ENCODE measurements at places on chromosomes 16 and 17. TPM values are rescaled to one million over a fixed set of nuclear protein-coding genes. Genes with fewer than 3 reads are reported as not detected.

DNA sequence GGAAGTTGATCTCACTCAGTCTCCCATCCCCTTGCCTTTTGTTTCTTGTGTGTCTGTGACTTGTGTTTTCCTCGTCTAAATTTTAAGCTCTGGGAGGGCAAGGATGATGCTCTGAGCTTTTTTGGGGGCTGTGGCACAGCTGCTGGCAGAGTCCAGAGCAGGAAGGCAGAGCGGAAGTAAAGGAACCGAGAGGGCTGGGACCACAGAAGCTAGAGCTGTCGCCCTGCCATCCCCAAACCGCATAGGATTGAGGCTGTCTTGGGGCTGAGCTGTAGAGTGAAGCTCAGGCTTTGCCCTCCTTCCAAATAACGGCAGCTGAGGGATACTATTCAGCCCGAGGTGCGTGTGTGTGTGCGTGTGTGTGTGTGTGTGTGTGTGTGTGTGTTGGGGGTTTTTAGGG lies 3.8 kb upstream of the DNAH2 start:
- DNase-seq: no peak

GRCh38 chr17:32880671-32881453 lies 3.9 kb upstream of the MYO1D start:
- no peak for DNase-seq

DNA sequence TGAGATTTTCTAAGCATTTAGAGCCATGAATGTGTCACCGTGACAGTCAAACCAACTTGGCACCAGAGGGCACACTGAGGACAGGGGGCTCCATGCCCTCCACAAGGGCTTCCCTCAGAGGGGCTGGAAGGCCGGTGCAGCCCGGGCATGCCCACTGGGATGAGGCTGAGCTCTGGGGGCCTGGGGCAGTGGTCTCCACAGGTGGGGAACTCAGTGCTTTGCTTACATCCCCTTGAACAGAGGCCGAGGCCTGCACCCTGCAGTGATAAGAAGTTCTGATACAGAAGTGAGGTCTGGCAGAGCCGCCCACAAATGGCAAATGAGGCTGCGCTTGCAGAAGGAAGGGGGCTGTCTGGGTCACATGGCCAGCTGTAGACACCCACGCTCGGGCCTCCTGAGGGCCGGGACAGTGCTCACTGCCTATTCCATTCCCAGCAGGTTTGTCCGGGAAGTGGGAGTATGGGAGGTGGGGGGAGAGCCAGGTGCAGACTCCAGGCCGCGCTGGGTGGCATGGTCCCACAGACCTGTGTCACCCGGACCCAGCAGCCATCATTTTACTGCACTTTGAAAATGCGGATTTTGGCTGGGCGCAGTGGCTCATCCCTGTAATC lies 116.8 kb upstream of the CREBBP start:
- DNase-seq: no peak

GRCh38 chr17:850086-850850 lies 68.1 kb downstream of the MRM3 start:
- no peak for DNase-seq

GRCh38 chr16:54288835-54289241 lies 2.3 kb upstream of the IRX3 start:
- no peak for DNase-seq

DNA sequence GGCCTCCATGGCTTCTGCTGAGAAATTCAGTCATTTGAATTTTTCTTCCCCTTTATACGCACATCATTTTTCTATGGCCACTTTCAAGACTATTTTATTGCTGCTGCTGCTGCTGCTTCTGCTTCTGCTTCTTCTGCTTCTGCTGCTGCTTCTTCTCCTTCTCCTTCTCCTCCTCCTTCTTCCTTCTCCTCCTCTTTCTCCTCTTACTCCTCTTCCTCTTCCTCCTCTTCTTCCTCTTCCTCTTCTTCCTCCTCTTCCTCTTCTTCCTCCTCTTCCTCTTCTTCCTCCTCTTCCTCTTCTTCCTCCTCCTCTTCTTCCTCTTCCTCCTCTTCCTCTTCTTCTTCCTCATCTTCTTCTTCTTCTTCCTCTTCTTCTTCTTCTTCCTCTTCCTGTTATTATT lies 22.4 kb downstream of the CPD start:
- no peak for DNase-seq

DNA sequence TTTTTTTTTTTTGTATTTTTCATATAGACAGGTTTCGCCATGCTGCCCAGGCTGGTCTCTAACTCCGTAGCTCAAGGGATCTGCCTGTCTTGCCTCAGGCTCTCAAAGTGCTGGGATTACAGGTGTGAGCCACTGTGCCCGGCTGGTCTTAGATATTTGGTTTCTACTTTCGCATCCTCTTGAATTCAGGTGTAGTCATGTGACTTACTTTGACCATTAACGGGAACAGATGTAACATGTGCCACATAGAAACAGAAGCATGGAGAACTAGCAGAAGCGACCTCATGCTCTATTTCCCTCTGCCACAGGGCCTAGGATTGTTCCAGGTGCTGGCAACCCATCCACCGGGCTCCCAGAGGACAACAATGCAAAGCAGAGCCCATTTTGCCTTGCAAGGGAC lies 166.6 kb downstream of the CYLD start:
- no peak for DNase-seq

GRCh38 chr17:5247621-5248020 lies 13.0 kb upstream of the SCIMP start:
- DNase-seq: no peak

- peak; percentile 58 for DNase-seq
Observed at GRCh38 chr17:47229535-47230443, 20.6 kb downstream of the MYL4 start.

- no peak for DNase-seq
Observed at GRCh38 chr17:34862384-34862783, 98.9 kb downstream of the CCT6B start.

GRCh38 chr16:56019274-56019673 lies 144.1 kb upstream of the CES5A start:
- no peak for DNase-seq

GRCh38 chr17:79152636-79153035 lies 78.0 kb downstream of the ENGASE start:
- no peak for DNase-seq

DNA sequence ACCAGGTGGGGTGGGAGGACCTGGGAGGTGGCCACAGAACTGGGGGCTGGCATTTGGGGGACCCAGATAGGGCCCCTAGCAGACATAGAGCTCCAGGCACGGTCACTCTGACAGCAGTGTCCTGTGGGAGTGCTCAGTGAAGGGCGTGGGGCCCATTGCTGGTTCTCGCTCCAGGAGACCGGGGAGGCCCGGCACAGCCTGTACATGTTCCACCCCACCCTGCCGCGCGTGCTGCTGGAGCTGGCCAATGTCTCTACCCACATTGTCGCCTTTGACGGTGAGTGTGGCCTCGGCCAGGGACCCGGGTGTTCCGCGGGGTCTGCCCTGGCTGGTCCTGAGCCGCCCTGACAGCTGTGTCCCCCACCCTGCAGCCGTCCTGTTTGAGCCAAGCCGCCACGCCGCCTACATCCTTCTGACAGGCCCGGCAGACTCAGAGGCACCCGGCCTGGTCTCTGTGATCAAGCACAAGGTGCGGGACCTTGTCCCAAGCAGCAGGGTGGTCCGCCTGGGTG lies 11.2 kb downstream of the RGS11 start:
- no peak for DNase-seq

GRCh38 chr16:89017543-89018281 lies 40.7 kb upstream of the CBFA2T3 start:
- no peak for DNase-seq

DNA sequence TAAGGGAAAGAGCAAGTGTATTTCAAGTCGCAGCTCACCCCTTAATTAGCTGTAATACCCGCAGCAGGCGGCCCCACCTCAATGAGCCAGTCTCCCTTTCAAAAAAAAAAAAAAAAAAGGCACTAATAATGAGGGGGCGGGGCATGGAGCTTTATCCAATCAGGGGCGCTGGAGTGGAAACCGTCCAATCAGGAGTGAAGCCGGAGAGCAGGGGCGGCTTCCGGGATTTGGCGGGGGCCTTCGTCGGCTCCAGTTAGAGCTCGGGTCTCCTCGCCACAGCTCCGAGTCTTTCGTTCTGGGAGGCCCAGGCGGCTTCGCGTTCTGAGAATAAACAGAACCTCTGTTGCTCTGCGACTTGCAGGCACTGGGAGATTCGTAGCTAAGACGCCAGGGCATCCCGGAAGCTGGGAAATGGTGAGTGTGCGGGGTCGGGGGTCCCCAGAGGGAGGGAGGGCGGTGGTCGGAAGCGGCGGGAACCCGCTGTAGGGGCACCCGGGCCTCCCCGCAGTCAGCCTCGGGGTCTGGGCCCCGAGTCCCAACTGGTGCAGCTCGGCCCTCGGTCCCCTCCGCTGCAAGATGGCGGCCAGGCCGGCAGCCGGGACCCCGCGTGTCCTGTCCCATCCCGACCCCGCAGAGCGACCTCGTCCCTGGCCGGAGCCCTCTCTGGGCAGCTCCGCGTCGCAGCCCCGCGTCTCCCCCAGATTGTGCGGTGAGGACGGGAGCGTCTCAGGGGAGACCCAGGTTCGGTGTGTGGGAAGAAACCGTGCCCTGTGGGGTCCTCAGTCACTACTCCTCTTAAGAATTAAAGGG lies at the start of gene ZNF267:
TSS of gene ZNF267 (plus strand) at position 252 of the 810 bp plus-strand sequence. CDS start at position 412, 160 bp downstream.
- DNase-seq: peak; percentile 88

- DNase-seq: no peak
Observed at GRCh38 chr16:80536238-80536637, 4.6 kb upstream of the DYNLRB2 start.

GRCh38 chr17:45289301-45290268 lies 27.2 kb downstream of the MAP3K14 start:
- no peak for DNase-seq

- no peak for DNase-seq
Observed at GRCh38 chr17:58335779-58336455, 7.3 kb upstream of the TSPOAP1 start.

DNA sequence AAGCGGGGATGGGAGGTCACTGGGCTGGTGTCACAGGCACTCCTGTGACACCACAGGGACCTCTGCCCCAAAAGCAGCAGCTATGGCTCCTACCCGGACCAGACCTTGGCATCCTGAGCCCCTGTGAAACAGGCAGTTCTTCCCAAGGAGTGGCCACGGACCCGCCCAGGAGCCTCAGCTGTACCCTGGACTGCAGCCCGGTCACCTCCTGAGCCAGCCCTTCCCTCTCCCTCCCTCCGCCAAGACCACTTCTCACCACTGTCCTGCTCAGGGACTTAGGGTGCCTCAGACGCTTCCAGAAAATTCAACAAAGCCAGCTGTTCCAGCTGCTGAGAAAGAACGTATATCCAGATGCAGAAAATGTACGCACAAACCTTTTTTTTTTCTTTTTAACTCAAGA lies 13.9 kb upstream of the NCBP3 start:
- no peak for DNase-seq

DNA sequence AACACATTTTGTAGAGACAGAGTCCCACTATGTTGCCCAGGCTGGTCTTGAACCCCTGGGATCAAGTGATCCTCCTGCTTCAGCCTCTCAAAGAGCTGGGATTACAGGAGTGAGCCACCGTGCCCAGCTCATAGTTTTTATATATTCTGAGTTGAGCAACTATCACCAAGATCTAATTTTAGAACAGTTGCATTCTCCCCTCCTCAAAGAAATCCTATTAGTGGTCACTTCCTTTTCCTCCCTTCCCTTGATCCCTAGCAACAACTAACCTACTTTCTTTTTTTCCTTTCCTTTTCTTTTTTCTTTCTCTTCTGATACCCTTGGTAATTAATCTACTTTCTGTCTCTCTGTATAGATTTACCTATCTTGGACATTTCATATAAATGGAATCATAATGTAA lies 61.5 kb upstream of the B4GALNT2 start:
- no peak for DNase-seq

- DNase-seq: no peak
Observed at GRCh38 chr17:74126179-74126900, 77.1 kb upstream of the RPL38 start.

GRCh38 chr17:4362141-4362540 lies 4.3 kb downstream of the UBE2G1 start:
- DNase-seq: no peak

DNA sequence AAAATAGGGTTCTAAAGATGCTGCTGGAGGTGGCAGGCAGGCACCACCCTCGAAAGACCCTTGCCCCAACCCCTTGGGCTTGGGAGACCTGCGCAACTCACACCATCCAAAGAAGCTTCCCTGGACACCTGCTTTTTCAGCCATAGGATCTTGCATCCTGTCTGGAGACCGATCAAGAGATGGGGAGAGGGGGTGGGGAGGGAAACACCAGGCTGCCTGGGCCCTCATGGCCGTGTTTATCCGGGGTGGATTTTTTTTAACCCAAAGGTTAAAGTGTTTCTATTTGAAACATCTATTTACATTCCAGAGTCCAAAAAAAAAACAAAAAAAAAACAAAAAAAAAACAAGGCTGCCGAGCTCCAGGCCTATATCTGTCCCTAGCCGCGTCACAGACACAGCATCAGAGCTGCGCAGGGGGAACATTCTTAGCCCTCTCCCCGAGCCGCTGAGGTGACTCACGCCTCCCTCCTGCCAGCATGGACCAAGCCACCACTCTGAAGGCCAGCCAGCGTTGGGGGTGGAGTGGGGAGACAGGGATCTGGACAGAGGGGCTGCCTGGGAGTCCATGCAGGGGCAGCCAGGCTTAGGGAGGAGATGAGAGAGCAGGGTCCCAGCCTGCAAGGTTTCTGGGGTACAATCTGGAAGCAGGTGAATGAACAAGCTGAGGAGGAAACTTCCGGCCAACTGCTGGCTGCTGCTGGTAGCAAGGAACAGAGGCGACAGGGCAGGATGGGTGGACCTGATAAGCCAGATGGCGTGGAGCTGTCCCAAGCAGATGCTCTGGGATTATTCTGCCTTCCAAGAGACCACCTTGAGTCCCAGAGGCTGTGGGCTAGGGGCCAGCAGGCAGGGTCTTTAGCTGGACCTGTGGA lies 14.8 kb downstream of the HDAC5 start:
- DNase-seq: peak; percentile 65

DNA sequence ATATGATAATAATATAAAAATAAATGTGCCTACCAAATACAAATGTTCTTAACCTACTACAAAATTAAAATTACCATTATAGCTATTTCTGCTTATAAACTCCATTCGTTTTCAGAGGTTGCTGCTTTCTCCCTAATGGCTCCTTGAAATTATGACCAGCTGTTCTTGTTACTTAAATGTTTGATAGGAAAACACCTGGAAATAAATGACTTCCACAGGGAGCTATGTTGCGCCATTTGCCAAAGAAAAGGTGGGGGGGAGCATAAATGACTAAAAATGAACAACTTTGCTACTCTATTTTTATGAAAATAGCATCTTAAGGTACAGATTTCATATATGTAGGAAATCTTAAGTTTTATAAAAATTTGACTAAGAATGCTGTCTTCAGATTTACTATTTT lies 157.5 kb upstream of the MON1B start:
- DNase-seq: no peak

GRCh38 chr17:58402679-58403078 lies 14.7 kb downstream of the RNF43 start:
- no peak for DNase-seq

- peak; percentile 61 for DNase-seq
Observed at GRCh38 chr17:29577385-29578211, 9.1 kb downstream of the TP53I13 start.

TOM1L2 gene
- total RNA-seq: 17.8 TPM

CTRB2 gene
- total RNA-seq: not detected

TNRC6A gene
- 68.0 TPM for total RNA-seq
